BJ (cell line): ENCODE measurements at places on chromosomes 7 and 10. TPM values are rescaled to one million over a fixed set of nuclear protein-coding genes. Genes with fewer than 3 reads are reported as not detected.

Gene DRGX
- polyA plus RNA-seq: 0.04 and 0.06 TPM in 2 replicates

DNA sequence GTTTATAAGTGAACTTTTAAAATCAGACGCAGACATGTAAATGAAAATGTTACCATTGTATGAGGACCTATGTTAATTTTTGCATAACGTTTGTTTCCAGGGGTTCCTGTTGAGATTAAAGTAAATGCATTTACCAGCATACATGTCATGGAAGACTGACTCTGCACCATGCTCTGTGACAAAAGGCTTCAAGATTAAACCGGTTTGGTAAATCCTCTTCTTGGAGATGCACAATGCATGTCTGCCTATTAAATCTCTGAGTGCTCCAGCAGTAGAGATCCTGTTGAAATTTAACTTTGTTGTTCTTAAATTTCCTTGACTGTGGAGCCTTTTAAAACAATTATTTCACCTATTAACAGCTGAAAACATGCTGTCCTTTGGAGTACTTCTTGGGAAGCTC, 36.5 kb upstream of the JAZF1 start:
- DNase-seq: no peak

GRCh38 chr7:105691082-105691679, 109.9 kb upstream of the EFCAB10 start:
- DNase-seq: no peak

- DNase-seq: no peak
These were observed 2.3 kb downstream of the IGF2BP3 start for GRCh38 chr7:23467806-23468525.

DNA sequence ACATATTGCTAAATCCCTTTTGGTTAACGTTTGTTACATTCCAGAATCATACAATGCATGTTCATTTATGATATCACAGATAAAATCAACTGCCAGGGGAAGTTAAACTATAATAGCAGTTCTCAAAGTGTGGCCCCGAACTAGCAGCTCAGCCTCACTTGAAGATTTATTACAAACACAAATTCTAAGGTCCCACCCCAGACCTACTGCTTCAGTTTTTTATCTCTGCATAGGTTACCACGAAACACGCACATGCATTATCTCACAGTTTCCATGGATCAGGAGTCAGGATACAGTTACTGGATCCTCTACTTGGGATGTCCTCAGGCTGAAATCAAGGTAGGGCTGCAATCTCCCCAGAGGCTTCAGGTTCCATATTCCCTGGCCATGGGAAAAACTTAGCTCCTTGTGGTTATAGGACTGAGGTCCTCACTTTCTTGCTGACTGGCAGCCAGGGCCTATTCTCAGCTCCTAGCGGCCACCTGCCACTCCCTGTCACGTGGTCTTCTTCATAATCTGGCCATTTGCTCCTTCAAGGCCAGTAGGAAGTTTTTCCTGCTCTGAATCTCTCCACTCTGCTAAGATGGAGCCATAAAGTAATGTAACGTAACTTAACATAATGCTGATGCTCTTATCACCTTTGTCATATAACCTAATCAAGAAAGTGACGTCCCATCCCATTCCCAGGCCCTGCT, 50.5 kb upstream of the YAE1 start:
- no peak for DNase-seq
